Stromal cell of bone marrow (primary cell): ENCODE measurements at places on chromosomes 3 and 15.

DNA sequence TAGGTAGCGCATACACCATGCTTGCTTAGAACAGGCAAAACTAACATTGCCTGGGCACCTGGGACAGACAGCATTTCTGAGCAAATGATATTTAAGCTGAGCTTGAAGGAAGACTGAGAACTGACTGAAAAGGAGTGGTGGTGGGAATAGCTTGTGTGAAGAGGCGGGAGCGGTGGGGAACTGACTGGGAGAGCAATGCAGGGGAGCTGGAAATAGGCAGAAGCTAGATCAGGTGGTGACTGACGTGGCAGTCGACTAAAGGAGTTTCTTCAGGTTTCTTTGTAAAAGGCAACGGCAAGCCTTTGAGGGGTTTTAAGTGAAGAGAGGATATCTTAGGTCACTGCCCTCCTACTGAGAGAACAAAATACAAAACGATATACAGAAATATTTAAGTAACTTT is 61.8 kb downstream of the NEO1 start:
- DNase-seq: no peak

GRCh38 chr15:77002954-77003912 is 8.3 kb downstream of the PSTPIP1 start:
- no peak for DNase-seq

- peak; percentile 48 for DNase-seq
Measured at GRCh38 chr15:63019511-63020109, 22.9 kb upstream of the TPM1 start.

DNA sequence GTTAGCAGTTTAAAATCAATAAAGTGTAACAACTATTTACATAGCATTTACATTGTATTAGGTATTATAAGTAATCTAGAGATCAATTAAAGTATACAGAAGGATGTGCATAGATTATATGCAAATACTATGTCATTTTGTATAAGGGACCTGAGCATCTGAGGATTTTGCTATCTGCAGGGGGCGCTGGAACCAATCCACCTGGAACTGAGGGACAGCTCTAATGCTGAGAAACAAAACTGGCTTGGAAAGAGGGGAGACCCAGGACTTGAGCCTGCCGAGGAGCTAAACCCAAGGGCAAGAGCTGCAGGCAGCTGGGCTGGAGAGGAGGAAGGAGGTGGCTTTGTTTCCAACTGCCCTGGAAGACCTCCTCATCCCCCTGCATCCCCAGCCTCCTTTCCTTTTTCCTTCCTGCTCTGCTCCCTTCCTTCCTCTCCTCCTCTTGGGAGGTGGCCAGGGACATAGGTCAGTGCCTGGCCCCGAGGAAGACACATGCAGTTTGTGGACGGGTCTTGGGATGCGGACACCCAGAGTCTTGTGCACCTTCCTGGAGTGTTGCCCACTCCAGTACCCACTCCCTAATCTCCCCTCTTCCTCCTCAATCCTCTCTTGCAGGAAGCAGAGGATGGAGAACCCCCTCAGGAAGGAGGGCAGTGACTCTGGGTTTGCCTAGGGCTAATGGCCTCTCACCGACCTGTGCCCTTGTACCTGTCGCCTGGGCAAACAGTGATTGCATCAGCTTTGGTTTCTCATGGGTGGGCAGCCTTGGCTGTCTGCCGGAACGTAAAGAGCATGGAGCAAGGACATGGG is 825 bp upstream of the RTP3 start:
- no peak for DNase-seq

DNA sequence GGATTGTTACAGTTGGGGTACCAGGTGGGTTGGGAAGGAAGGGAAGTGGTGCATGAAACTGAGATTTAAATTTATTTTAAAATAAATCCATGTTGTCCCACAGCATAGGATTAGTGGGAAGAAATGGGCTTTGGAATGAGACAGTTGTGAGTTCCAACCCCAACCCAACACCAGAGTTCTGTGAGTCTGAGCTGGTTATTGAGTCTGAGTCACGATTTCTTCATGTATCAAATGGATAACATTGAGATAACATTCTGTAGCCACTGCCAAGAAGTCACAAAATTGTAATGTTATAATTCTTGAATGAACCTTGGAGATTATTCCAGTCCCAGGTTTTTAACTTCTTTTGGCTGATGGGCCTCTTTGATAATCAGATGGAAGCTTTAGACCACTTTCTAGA is 13.7 kb downstream of the IFT122 start:
- no peak for DNase-seq

DNA sequence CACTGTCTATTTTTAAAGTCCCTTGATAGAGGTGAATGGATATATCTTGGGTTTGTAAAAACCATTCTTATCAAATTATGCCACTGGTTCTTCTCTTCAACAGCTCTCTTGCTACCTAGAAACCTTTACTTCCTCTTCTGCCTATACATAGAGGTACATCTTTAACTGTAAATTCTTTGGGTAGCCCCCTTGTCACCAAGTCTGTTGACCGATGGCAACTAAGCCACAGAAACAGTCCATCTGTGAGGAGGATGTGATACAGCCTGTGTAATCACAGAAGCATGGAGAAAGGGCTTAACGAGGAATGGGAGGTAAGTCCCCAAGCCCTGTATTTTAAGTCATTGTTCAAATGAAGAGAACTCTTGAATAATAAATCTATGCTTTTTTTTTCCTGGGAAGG is 246.5 kb upstream of the MDFIC2 start:
- DNase-seq: no peak

DNA sequence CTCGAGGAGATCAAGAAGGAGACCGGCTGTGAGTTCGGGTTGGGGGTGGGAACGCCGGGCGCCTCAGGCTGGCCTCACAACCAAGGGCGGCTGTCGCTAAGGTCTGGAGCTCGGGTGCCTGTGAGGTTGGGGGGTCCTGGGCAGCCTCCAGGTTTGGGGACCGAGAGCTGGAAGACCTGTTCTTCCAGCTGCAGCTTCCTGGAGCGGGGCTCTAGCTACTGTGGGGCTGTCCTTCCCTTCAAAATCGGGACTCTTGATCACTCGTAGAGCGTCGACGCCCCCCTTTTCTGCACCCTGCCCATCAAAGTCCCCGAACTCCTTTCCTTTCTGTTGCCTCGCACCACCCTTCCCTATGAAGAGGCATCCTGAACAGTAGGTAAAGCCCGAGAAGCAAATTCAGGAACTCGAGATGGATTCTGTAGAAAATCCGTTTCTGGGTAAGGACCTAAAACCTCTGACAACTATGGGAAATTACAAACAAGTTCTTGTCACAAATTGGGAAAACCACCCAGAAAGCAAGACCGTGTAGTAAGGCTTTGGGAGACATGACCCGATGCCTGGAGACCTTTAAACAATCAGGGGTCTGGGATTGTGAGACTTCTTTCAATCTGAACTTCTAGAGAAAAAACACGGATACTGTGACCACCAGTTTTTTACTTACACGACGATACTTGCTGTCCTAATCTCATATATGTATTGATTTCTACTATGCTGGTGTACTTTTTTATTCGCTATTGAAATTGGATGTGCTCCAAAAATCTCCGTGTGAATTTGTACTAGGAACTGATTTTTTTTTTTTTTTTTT is 556 bp downstream of the CHP1 start:
- no peak for DNase-seq

GRCh38 chr3:159751752-159752151 is 236.9 kb upstream of the IL12A start:
- no peak for DNase-seq

- DNase-seq: peak; percentile 74
Measured at GRCh38 chr15:62783303-62783957, 259.1 kb upstream of the TPM1 start.

DNA sequence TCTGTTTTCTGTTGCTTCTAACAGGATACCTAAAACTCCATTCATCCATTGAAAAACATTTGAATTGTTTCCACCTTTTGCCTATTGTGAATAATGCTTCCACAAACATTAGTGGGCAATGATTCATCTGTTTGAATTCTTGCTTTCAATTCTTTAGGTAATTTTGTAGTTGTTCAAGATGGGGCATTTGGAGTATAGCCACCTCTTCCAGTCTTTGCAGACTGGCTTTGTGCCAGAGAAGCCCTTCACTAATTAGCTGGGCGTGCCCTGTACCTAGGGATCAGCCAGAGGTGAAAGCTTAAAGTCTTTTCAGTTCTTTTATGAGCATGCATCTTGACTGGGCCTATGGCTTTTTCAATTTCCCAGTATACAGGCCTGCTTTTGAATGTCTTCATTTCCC is 10.9 kb downstream of the RTP1 start:
- no peak for DNase-seq

DNA sequence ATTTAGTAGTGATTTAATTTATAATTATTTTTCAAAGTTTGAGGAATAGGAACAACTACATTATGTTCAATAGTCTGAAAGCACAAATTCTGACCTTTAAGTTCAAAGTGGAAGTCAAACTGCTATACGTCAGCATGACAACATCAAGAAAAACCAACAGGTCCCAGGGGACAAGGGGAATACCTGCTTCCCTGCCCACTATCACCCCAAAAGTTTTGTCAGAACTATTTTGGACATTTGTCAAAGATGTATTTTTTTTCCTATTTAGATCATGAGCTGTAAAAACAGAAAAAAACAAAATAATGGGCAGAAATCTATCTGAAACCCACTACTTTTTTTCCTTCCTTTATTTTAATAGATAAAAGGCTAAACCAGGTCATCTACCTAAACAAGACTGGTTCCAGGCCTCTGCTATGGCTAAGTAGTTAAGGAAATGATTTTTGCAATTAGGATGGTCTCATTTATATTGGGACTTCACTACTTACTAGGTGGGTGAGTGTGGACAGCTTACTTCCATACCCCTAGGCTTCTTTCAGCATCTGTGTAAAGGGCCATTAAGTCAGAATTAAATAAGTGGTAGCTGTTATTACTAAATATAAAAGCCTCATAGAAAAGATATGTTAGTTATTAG is 746.3 kb downstream of the FHIT start:
- no peak for DNase-seq

- no peak for DNase-seq
Measured at GRCh38 chr3:197801891-197802778, 11.1 kb downstream of the LRCH3 start.

- DNase-seq: no peak
Measured at GRCh38 chr15:43489191-43489590, 3.8 kb downstream of the TP53BP1 start.

- DNase-seq: no peak
Measured at GRCh38 chr3:188183452-188183851, 29.5 kb downstream of the LPP start.

- no peak for DNase-seq
Measured at GRCh38 chr3:115922681-115923347, 299.5 kb downstream of the GAP43 start.

DNA sequence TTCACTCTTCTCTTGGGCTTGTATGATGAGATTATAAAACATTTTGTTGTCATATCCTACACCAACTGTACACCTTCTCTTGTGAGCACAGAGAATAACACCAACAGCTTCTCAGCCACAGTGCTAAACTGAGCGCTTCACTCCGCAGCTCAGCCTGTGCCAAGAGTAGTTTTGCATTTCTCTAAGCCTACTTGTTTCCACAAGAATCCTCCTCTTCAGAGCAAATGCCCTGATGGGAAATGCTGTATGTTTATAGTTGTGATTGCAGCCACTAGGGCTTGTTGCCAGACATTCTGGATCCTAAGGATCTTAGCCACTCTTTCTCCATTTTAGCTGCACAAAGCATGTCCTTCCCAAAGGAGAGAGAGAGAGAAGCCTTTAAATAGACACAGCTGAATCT is 138.8 kb upstream of the PLXND1 start:
- DNase-seq: peak; percentile 40

GRCh38 chr3:143658861-143659260 is 189.4 kb downstream of the SLC9A9 start:
- no peak for DNase-seq

DNA sequence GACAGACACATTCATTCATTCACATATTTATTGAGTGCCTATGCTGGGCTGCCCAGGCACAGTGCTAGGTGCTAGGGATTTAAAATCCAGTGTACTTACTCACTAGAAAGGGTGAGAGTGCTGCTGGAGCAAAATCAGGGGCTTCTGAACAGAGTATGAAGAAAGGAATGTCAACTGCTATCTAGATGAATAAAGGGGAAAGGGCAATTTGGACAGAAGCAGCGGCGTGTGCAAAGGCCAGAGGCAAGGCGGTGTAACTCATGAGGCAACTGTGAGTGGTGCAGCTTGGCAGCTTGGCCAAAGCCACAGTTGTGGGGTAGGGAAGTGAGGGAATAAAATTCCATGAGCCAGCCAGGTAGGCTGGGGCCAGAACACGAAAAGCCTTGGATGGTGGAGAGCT is 76.7 kb downstream of the RAD18 start:
- DNase-seq: no peak

- no peak for DNase-seq
Measured at GRCh38 chr15:44443515-44443914, 16.1 kb downstream of the CTDSPL2 start.

DNA sequence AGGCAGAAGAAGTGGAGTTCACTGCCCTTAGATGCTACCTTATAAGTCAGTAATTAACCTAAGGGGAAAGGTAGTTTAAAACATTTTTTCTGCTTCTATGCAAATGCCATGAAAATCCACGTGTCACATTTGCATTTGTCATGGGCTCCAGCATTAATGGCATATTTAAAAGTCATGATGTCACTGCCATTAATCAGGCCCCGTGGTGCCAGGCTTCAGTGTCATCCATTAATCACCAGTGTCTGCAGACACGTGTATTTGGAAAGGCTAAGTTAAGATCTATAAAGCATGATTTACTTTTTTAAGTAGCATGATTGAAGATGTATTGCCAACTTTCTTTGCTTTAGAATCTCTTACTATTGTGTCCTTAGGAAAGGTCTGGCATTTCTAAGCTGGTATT is 857.8 kb downstream of the TUSC7 start:
- no peak for DNase-seq

GRCh38 chr3:196633555-196634151 is 5.8 kb upstream of the NRROS start:
- no peak for DNase-seq

DNA sequence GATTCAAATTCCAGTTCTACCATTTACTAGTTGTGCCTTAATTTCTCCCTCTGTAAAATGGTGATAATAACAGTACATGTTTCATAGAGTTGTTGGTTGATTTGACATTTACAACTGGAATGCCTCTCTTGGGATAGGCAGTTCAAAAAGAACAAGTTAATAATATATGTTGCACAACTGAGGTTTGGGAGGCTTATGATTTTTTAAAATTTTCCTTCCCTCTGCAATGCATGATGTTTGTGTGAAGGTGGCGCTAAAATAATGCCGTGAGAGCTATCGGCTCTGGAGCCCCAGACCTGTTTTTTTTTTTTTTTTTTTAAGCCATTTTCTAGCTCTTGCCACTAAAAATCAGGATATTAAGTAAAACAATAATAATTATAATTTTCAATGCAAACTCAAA is 18.6 kb downstream of the DNAJB11 start:
- no peak for DNase-seq

GRCh38 chr15:98532063-98532462 is 116.3 kb upstream of the IGF1R start:
- DNase-seq: no peak

DNA sequence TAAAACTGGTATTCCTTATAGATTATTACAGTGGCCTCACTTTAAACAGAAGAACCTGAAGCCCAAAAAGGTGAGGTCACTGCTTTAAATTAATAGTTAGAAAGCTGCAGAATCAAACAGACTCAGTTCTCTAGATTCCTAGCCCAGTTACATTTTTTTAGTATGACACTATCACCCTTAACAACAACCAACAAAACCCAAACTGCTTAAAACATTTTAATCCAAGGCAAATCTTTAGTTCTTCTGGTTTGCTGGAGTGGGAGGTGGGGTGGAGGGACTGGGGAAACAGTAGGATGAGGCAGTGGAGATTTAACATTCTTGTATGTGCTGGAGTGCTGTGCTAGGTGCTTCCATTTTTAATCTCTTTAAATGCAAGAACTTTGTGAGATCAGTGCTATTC is 631.6 kb upstream of the KCNMB2 start:
- DNase-seq: no peak
